ENCODE measurements at places on chromosomes 6 and 20.
A peak's percentile ranks its signal among the peaks of the same experiment; 100 is the strongest.

- no peak for DNase-seq
Measured at GRCh38 chr6:84967389-84967788, 203.0 kb upstream of the TBX18 start.

DNA sequence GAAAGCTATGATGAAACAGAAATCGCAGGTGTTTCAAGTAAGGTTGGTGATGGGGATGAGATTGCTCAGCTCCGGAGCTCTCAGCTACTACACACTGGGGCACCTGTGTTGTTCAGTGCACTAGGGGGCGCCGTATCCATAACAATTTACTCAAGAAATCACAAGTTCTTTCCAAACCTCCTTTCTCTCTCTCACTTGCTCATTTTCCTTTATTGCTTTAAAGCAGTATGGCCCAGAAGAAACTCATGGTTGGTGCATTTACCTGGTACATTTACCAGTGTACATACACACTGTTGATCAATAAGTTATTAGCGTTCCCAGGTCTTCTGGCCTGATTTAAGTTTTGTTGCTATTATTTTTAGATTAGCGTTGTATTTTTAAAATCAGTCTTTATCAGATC, 235.2 kb upstream of the TAB2 start:
- peak; percentile 60 for DNase-seq

DNA sequence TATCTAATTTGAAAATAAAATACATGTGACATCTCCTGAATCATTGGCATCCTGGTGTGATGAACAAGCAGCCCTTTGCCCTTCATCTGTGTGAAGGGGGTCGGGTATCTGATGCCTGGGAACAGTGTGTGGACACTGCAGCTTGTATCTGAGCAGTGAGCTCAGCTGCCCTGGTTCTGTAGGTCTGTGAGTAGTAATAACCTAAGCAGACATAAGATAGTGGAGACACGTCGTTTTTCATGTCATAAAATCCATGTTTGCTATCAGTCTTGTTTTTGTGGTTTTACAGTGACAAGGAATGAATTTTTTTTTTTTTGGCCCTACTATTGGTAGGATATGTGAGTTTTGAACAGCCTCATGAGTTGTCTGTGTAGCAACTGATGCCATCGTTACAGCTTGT, 133.0 kb downstream of the JARID2 start:
- DNase-seq: no peak

GRCh38 chr6:86217906-86218305, 575.2 kb upstream of the SYNCRIP start:
- DNase-seq: no peak

All from GM13977 (cell line).